CD4-positive, alpha-beta T cell treated with Interleukin-6 at 100 ng/mL for 8 hours (primary cell): ENCODE measurements at places on chromosomes 5 and 9.

- DNase-seq: peak; percentile 4
Observed at GRCh38 chr9:95316794-95317118, 753 bp downstream of the FANCC start.

DNA sequence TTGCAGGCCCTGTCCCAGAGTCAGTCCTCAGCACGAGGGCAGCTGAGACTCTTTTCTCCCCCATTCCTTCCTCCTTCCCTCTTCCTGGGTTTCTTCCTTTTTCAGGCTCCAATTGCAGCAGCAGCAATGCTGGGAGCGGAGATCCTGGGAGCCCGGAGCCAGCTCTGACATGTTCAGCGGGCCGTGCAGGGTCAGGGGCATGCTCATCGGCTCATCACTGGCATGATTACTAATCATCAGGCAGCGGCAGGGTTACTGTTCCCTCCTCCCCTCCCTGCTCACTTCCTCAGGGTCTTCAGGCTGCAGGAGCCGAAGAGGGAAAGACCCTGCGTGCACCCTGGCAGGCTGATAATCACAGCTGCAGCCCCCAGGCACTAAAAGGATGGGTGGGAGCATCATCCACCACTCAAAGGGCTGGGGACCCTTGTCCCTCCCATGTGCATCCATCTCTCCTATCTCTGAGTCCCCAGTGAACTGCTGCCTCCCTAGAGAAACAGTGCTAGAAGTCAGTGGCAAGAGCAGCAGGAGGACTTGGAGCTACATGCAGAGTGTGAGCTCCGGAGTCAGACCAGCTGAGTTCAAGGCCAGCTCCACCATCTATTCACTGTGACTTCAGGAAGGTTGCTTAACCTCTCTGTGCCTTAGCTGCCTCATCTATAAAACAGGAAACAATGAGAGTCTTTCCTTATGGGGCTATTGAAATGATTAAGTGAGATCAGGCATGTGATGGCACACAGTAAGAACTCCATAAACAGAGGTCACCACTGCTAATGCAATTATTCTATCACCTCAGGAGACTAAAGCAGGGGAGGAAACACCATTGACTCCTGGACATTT, 7.8 kb upstream of the KCNIP1 start:
- DNase-seq: no peak

- no peak for DNase-seq
Observed at GRCh38 chr5:160788102-160788660, 63.8 kb downstream of the ATP10B start.

- no peak for DNase-seq
Observed at GRCh38 chr5:43572357-43572756, 15.5 kb upstream of the PAIP1 start.

- DNase-seq: peak; percentile 66
Observed at GRCh38 chr9:100437860-100438805, 11.2 kb downstream of the MSANTD3 start.

- no peak for DNase-seq
Observed at GRCh38 chr9:90539286-90539685, 103.3 kb downstream of the DIRAS2 start.

- DNase-seq: no peak
Observed at GRCh38 chr9:136576269-136576626, 30.4 kb upstream of the NOTCH1 start.

- no peak for DNase-seq
Observed at GRCh38 chr5:76556511-76557221, 66.5 kb downstream of the F2RL2 start.

DNA sequence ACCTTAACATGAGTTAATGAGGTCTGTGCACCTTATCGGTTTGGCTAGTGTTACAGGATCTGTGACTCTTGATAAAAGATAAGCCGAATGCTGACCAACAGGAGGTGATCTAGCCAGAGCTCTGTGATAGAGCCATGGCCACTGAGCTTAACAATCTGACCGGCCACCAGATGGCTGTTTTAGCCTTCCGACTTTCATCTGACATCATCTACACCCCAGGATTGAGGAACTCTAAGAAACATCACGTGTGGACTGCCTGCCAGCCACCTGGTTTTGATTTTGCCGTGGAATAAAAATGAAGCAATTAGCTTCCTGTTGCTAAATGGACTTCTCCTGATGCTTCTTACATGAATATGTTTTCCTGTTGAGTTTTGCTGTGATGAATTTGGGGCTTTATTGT, 281.3 kb downstream of the CEMIP2 start:
- no peak for DNase-seq

DNA sequence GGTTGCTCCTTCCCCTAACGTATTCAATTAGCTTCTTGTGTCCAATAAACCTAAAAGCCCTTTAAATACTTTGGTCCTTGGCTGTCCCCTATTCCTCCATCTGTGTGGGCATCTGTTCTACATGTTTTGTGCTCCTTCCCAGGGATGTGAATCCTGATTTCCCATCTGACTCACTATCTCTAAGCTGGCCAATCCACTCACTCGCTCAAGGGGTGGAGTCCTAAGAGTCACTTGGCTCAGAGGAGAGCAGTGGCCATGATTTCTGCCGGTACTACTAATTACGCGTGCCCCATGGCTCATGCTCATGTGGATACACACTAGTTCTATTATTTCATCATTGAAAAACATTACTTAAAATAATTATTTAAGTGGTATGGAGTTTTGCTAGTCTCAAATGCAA, 89.6 kb downstream of the TAF11L14 start:
- DNase-seq: no peak

DNA sequence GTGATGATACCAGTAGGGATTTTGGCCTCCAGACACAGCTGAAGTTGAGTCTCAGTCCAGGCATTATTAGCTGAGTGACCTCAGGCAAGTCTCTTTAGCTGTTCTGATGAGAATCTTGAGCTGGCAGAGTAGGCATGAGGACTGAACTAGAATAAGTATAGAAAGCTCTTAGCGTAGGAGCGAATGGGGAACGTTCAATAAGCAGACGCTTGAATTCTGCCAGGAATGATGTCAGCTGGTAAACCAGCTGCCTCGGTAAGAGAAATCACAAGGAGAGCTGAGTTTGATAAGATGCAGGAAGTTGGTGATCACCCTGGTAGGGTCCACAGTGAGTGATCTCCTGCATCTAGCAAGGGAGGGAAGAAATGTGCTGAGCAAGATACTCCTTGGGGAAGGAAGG, 280.4 kb downstream of the NTRK2 start:
- DNase-seq: no peak

DNA sequence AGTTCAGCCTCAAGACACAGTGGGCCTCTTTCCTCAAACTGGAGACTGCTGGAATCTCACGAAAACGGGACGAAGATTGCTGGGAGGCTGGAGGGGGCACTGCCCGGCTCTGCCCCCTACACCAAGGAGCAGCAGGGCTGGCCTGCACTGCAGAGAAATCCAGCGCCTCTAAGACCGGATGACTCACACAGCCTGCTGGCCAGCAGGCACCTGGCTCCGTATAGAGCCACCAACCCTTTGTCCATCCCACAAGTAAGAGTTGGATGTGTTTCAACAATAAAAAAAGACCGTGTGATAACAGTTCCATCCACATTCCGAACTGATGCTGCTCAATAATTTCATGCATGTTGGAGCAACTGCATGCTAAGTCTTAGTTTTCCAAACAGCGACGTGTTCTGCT, 11.5 kb downstream of the CCDC127 start:
- no peak for DNase-seq

- no peak for DNase-seq
Observed at GRCh38 chr5:122909470-122910100, 64.2 kb downstream of the SNX24 start.

GRCh38 chr9:113350937-113351336, 1.6 kb downstream of the BSPRY start:
- peak; percentile 18 for DNase-seq

DNA sequence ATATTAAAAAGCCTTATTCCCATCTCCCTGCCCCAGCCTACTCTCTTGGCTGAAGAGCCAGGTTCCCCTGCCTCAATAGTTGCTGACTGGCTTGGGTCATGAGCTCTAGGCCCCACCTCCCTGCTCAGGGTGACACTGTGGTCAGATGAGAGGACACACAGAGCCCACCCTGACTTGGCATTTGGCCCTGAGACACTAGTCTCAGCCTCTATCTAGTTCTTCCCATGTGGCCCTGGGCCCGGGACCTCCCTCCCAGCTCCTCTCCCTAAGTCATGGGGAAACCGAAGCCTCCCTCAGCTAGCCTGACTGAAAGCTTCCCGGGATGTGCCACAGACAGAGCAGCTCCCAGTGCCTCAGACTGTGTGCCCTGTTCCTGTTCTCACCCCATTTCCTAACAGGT, 5.8 kb upstream of the MYOZ3 start:
- DNase-seq: no peak

GRCh38 chr5:170470808-170471404, 32.9 kb upstream of the KCNIP1 start:
- no peak for DNase-seq

GRCh38 chr5:65535529-65535987, 27.4 kb downstream of the CENPK start:
- no peak for DNase-seq

DNA sequence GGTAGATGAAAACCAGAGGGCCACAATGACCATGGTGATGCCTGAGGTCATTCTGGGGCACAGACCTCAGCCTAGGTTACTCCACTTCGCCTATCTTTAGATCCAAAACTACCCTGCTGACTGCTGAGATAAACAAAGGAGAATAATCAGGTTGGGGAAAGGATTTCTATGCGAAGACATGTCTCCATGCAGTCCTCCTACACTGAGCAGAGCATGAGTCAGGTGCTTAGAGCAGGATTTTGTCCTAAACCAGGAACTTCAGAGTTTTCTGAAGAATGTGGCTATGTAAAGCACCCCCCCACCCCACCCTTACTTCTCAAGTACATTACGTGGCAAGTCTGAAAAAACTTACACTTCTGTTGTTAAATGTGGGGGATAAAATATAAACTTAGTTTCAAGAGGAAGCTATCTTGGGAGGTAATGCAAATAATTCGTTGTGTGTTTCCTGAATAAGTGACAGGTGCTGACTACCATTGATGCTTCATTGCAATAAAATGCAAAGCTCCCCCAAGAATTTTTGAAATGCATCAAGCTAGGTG, 19.4 kb downstream of the PDCD1LG2 start:
- DNase-seq: no peak

DNA sequence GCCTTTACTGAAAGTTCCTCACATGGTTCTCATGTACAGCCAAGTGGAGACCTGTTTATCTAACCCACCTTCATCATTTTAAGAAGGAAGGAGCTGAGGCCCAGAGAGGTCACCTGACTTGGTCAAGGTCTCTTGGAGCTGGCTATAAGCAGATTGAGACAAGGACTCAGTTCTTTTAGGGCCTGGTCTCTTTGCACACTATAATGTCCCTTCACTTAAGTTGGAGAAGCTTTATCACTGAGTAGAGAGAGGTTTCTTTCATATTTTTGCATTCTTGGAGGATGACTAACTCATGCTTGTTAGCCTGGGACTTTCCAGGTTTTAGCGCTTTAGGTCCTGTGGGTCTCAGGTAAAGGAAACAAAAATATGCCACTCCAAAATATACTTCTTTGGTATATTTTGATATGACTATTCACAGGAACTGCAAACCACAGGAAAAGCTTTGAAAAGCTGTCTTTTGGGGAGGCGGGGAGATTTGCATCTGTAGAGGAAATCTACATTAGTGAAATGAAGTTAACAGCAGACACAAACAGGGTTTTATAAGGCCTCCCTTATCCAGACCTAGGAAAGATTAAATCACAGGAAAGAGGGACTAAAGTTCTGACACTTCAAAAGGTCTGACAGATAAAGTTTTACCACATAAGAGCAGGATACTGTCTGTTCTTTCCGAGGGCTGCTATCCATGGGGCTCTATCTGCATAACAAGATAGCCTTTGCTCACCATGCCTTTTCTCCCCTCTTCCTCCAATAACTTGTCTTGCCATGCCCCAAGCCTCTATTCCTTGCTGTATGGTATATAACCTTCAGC, 95.8 kb upstream of the ANKRD55 start:
- DNase-seq: peak; percentile 64

DNA sequence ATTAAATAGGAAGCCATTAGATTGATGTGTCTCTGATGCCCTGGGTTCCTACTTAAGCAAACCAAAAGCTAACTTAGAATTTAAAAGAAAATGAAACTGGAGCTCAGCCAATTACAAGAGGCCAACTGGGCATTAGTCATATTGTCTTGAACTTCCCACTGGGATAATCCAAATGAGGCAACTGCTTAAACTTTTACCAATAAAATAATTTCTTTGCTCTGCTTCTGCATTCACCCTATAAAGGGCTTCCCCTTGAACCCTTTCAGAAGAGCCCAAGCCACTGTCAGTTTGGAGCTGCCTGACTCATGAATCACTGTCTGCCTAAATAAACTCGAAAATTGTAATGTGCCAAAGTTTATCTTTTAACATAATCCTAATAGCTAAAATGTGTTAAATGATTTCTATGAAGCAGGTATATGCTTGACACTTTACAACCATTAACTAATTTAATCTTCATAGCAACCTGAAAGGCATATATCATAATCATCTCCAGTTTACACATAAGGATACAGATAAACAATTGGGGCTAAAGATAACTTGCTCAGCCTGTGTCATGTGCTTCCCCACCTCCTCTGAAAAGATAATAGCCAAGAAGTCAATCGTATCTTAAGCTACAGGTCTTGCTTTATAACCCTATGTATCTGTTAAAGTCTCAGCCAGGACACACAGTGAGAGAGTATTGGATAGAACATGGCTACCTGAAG, 11.5 kb downstream of the GPR150 start:
- no peak for DNase-seq

GRCh38 chr5:90095292-90096060, 314.1 kb downstream of the CETN3 start:
- no peak for DNase-seq
